Hepatocyte (in vitro differentiated cells): ENCODE measurements at places on chromosomes 11 and 22. TPM values are rescaled to one million over a fixed set of nuclear protein-coding genes. Genes with fewer than 3 reads are reported as not detected.

The CHRM1 gene
- total RNA-seq = not detected in 2 replicates

The CDC42BPG gene
- 6.5 and 8.4 TPM in 2 replicates for total RNA-seq

The TMEM45B gene
- 114 and 129 TPM in 2 replicates for total RNA-seq

The ZNF215 gene
- total RNA-seq = 3.3 and 3.6 TPM in 2 replicates

The PRODH gene
- total RNA-seq = 27.2 and 27.9 TPM in 2 replicates

The C1QTNF4 gene
- 0.32 and 0.73 TPM in 2 replicates for total RNA-seq

DNA sequence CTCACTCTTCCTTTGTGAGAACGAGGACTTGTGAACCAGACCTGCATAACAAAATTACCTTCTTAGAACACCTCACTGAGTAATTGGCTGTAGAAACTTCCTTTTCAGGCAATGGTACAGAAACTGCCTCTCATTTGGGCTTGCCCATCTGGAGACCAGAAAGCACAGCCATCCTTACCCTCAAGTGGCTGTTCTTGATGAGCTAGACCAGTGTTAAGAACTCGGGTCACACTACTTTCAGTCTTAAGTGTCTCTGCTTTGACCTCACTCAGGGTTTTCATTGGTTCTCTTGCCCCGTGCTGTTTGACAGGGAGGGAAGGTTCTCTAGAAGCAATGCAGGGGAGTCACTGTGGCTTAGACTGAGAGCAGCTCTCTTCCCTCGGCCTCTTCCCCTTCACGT, 29.3 kb downstream of the NAT10 start:
- DNase-seq = no peak

GRCh38 chr11:37525336-37525735, 927.3 kb upstream of the RAG2 start:
- DNase-seq = no peak

DNA sequence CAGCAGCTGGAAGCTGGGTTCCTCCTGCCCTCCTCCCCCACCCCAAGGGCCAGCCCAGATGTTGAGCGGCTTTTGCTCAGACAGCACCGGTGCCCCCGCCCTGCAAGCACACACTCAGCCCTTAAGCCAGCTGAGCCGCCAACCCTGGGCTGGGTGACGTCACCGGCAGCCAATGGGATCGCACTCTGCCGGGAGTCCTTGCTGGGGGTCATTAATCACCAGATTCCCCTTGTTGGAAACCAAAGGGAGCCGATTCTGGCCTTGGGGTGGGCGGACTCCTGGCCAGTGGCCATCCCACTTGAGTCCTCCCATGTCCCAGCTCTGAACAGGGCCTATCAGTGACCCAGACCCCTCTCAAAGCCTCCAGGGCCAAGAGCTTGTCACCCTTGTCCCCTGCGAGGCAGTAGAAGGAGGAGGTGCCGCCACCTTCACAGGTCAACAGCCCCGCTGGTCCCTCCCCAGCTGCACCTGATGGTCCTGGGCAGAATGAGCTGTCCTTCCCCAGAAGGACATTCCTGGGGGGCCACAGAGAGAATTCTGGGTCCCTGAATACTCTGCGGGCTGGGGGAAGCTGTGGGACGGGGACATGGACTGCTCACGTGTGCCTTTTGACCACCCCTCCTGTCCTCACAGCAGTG, 7.4 kb downstream of the DUSP8 start:
- peak; percentile 80 for DNase-seq

DNA sequence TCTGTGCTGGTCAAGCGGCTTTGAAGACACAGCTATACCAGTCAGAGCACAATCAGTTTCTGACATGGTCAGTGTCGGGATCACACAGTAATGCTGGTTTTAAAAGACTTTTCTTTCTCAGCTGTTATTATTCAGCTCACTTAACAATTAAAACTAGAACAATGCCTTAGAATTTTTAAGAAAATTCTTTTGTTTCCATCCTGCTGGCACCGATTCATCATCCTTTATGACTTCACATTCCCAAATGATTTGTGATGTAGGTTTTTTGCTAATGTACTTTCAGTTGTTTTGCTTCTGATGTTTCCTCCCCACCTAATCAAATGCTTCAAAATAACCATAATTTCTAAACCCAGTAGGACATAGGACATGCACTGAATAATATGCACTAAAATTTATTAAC, 34.5 kb upstream of the OLFML1 start:
- no peak for DNase-seq

DNA sequence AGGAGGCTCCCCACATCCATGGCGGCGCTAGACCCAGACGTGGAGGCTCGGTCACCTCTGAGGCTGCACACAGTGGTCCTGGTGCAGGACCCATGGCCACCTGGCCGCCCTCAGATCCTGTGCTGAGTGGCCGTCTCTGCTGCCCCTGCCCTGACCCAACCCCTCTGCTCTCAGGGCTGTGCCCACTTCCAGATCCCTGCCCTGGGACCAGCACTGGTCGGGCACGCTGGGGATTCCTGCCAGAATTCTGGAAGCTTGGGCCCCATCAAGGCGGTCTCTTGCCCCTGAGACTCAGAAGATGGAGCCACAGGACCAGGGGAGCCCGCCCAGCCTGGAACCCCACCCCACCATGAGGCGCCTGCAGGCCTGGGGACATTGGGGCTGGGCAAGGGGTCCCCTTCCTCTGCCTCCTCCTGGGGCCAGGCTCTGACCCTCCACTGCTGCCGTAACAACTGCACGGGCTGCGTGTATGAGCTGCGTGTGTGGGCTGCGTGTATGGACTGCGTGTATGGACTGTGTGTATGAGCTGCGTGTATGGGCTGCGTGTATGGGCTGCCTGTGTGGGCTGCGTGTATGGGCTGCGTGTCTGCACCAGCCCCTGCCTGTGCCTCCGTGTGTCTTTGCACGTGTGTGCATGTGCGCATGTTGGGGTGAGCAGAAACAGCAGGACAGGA, 48.7 kb downstream of the IGLL1 start:
- DNase-seq = no peak

GRCh38 chr11:85310479-85310878, 316.7 kb downstream of the DLG2 start:
- DNase-seq = no peak

GRCh38 chr22:23387827-23388516, 192.1 kb downstream of the IGLL1 start:
- DNase-seq = no peak

DNA sequence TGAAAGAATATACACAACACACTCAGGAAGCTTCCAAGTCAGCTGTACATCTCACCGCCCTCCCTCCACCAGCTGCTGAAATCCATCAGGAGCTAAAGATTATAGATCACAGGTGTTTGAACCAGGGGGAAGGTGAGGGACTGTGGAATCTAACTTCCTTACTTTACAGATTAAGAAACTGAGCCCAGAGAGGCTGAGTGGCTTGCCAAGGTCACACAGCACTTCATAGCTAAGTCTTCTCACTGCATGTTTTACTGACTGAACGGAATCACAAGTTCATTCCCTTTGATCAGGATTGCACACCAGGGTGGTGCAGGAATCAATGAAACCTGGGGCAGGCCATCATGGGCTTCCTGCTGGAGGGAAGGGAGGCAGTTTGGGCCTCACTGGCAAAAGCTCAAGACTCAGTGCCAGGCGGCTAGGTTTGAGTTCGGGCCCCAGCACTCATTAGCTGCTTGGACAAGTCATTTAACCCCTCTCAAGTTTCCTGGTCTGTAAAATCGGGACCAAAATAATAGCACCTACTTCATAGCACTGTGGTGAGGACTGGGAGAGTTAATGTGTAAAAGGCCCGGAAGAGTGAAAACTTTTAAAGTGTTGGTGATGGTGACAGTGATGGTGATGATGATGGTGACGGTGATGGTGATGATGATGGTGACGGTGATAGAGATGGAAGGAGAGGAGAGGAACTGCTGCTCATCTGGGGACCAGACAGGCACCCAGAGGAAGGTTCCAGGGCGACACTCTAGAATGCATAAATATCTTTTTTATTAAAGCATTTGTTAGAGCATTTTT, 8.2 kb downstream of the CD5 start:
- DNase-seq = no peak

GRCh38 chr22:17835256-17835655, 61.0 kb upstream of the BID start:
- no peak for DNase-seq

- no peak for DNase-seq
These were observed 27.5 kb downstream of the CADM1 start for GRCh38 chr11:115476463-115477286.

DNA sequence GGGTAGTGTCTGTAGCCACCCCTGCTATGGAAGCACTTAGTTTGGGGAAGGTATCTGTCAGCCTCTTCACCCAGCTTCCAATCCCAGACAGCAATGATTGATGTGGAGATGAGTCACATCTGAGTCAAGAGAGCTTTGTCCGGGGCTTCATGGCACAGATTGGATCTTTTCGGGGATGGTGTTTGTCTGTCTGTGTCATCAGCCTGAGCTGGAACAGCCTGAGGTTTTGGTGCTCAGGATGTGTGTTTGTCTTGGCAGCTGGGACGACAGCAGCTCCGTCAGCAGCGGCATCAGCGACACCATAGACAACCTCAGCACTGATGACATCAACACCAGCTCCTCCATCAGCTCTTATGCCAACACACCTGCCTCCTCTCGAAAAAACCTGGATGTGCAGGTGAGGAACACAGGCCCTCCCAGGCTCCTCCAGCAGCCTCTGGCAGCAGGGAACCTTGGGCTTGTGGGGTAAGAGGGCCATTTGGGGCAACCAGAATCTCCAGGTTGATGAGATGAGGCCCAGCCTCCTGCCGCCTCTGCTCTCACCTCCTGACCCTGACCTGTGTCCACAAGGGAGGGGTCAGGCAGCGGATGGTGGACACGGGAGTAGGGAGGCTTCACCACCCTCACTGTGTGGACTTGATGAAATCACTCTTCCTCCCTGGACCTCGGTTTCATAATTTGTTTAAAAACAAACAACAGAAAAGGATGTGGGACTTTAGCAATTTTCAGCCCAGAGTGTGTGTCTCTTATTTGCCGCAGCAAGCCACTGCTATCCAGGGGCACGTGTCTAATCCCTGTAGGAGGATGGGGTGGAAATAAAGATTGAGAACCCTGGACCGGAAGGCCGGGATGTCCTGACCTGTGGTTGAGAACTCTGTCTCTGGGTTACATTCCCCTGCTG, 124.3 kb downstream of the DBX1 start:
- peak; percentile 33 for DNase-seq

DNA sequence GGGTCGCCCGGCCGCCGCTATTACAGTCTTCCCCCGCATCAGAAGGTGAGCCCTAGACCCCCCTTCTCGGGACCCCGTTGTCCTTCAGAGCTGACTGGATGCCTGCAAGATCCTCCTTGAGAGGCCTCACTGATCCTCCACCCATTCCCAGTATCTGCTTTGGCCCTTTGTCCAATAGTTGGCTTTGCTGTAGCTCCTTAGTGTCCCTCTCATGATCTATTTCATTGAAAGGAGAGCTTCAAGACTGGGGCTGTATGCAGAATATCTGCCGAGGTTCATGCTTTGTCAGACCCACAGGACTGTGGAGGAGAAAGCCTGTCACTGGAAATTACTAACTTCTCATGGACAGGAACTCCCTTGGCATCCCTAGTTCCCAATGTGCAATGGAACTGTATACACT, 499 bp downstream of the DLAT start:
- no peak for DNase-seq

DNA sequence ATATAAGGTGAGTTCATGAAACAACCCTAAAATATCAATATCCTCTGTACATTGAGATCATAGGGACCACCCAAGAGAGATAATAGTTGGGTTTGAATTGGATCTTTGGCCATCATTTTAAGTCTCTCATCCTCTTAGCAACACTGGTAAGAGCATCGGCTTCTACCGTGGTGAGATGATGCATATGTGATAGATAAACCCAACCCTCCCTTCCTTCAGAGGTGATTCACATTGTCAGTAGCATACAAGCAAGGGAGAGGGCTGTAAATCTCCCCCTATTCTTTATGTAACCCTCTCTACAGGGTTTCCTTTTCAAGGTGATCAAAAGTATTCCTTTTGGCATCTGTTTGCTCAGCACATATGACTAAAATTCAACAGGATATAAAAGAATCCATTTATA, 102.4 kb upstream of the MTMR2 start:
- no peak for DNase-seq

DNA sequence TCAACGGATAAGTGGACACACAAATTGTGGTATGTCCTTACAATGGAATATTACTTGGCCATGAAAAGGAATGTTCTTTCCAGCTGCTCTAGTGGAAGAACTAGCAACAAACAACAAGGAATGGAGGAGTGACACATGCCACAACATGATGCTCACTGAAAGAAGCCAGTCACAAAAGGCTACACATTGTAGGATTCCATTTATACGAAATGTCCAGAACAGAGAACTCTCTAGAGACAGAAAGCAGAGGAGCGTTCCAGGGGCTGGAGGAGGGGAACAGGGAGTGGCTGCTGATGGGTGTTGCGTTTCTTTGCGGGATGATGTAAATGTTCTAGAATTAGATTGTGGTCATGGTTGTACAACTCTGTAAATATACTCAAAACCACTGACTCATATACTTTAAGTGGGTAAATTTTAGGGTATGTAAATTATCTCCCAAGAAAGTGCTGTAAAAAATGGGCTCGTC, 32.4 kb upstream of the PDGFB start:
- no peak for DNase-seq

DNA sequence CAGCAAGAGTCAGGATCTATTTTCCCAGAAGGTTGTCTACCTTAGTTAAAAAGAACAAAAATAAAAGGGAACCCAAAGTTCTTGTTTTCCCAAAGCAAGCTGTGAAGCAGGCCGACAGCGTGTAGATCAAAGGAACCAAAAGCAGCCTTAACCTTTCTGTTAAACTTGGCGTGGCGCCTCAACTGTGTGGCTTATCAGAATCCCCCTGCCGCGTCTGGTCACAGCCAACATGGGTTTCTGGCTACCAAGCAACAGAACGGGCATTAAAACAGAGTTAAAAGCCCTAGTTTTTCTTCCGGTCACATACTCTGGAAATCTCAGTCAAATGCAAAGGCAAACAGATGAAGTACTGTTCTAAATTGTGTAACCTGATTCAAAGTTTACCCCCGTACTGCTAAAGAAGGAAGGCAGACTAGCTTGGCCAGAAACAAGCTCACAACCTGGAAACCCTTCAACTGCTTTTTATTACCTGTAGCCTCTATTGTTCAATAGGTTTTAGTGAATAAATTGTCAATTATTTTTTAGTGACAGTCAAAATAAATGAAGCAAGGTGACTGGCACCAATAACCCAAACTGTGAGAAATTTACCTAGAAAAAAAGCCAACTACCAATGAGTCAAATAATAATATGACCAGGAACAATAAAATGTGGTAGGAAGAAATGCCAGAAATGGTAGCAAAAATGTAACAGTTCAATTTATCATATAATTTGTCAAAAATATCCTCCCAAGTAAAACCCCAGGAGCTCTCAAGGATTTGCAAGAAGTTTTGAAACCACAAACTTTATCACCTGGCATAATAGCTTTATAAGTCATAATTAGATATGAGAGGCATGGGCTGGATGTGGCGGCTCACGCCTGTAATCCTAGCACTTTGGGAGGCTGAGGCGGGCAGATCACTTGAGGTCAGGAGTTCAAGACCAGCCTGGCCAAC, 21.4 kb downstream of the CHKA start:
- DNase-seq = peak; percentile 49

DNA sequence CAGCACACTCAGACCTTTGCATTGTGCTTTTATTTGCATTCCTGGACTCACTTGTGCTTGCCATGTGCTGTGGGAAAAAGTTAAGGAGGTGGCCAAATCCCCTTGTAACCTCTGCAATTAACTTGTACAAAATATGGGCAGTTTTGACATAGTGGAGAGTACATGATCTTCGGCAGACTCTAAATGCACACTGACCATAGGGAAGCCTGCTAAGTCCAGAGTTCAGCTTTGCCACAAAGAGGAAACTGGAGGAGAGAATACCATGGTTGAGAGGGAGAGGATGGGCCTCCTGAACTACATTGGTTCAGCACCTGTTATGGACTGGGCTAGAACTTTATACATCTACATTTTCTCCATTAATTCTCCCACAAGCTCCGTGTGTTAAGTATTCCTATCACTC, 37.6 kb upstream of the CEP295 start:
- DNase-seq = no peak
